ENCODE measurements at places on chromosomes 13 and 19. TPM values are rescaled to one million over a fixed set of nuclear protein-coding genes. Genes with fewer than 3 reads are reported as not detected.

Gene MEGF8
- total RNA-seq = 24.0 TPM

Gene ATP4A
- 0.27 TPM for total RNA-seq

Gene CARM1
- total RNA-seq = 103 TPM

Gene CACNA1A
- total RNA-seq = 7.5 TPM

Gene SOX1
- not detected for total RNA-seq

Gene ZNF285
- not detected for total RNA-seq

Gene ENOX1
- total RNA-seq = 4.5 TPM

Gene UFM1
- 33.9 TPM for total RNA-seq

Gene SYCN
- not detected for total RNA-seq

Gene NOTCH3
- total RNA-seq = 39.4 TPM

Gene CKM
- total RNA-seq = not detected

Gene KLF2
- 39.4 TPM for total RNA-seq

Gene NTF4
- total RNA-seq = 1.7 TPM

Gene KLK4
- total RNA-seq = 0.84 TPM

Gene NXNL1
- total RNA-seq = not detected

Gene CLDND2
- total RNA-seq = 1.8 TPM

Gene CACNG7
- not detected for total RNA-seq

Gene ONECUT3
- 22.1 TPM for total RNA-seq

Gene TEX26
- total RNA-seq = not detected

Gene KIR2DL3
- not detected for total RNA-seq

Gene GATAD2A
- total RNA-seq = 130 TPM

Gene LILRB1
- not detected for total RNA-seq

Gene ZFR2
- total RNA-seq = 0.34 TPM

Gene GNA15
- total RNA-seq = 1.5 TPM

Gene IZUMO4
- total RNA-seq = 6.1 TPM

Gene DCT
- 0.12 TPM for total RNA-seq

Gene BST2
- 5.4 TPM for total RNA-seq

Gene HCST
- total RNA-seq = 1.2 TPM

Gene NLRP8
- not detected for total RNA-seq

Gene DLL3
- total RNA-seq = 0.17 TPM

Gene FUT1
- 14.1 TPM for total RNA-seq

Gene CEACAM6
- 0.59 TPM for total RNA-seq

Gene ZFP82
- total RNA-seq = not detected

Gene TMIGD2
- total RNA-seq = not detected

Gene IGSF23
- total RNA-seq = not detected

Gene EFNA2
- 12.2 TPM for total RNA-seq

Gene PNPLA6
- 159 TPM for total RNA-seq

Gene POLR1G
- 30.5 TPM for total RNA-seq

Gene MICOS13
- 61.6 TPM for total RNA-seq

Gene ZNF418
- not detected for total RNA-seq

Gene RNF17
- not detected for total RNA-seq

Gene FSD1
- 20.1 TPM for total RNA-seq

Gene ADPRHL1
- total RNA-seq = 12.6 TPM

Gene SNRPA
- total RNA-seq = 170 TPM

Gene DENND1C
- 0.54 TPM for total RNA-seq

Gene C19orf38
- total RNA-seq = 0.74 TPM

Data from HCT116 (cell line).